ENCODE measurements at places on chromosomes 11 and 22.
A peak's percentile ranks its signal among the peaks of the same experiment; 100 is the strongest.

- DNase-seq, result no peak
These were observed 16.7 kb downstream of the TECTA start for GRCh38 chr11:121117788-121118187.

DNA sequence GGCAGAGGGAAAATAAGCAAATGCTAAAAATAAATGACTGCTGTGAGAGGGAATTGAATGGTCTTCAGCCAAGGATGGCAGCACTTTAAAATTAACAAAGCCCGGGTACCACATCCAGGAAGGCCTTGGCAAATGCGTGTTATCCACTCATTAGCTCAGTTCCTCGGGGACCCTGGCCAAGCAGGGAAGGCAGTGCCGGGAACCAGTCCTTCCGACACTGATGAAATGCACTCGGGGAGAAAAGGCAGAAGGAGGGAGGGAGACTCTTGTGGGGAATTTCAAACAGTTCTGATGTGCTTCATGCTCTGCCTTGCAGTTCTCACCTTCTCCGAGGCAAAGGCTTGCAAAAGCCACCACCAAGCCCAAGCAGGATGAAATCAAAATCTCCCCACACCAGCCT is 38.3 kb downstream of the CLPB start:
- no peak for DNase-seq

GRCh38 chr11:77580712-77581337 is 8.9 kb upstream of the AQP11 start:
- DNase-seq, result no peak

GRCh38 chr11:73632996-73633395 is 13.4 kb upstream of the PLEKHB1 start:
- no peak for DNase-seq

- no peak for DNase-seq
These were observed 78.6 kb upstream of the CLMP start for GRCh38 chr11:123273616-123274015.

DNA sequence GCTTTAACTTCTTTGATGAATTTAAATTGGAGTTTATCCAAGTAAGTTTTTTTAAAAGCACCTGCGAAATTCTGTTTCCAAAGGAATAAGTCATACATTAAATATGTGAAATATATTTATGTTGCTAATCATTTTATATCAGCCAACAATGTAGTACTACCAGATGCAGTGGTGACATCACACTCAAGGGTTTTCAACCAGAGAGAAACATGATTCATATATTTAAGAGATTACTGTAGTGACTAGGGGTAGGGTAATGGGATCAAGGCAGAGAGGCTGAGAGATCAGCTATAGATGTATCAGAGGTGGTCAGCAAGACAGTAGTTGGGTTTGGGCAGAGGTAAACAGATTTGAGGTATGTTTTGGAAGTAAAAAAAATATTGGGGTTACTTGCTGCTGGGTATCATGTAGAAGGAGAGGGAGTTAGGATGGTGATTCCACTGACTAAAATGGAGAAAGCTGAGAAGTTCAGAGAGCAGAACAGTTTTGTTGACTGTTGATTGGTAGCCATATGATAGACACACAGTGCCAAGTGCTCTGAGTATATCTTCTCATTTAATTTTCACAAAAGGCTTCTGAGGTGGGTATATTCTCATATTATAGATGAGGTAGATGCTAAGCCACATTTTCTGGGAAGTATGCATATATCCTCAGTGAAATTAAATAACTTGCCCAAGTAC is 39.4 kb downstream of the CEP57 start:
- no peak for DNase-seq

- DNase-seq, result no peak
These were observed 5.5 kb upstream of the P4HA3 start for GRCh38 chr11:74316772-74317505.

DNA sequence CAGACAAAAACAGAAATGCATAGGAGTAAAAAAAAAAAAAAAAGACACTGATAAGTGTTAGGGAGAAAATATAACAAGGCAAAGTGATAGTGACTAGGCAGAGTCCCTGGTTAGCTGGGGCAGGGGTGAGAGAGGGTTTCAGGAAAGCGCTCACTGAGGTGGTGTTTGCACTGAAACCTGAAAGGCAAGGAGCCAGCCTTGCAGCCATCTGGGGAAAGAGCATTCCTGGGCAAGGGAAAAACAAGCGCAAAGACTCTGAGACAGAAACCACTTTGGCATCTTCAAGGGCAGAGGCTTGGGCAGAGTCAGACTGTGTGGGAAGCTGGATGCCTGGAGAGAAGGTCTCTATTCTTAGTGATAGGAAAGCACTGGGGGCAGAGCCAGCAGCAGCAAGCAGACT is 14.5 kb downstream of the CLMP start:
- no peak for DNase-seq

DNA sequence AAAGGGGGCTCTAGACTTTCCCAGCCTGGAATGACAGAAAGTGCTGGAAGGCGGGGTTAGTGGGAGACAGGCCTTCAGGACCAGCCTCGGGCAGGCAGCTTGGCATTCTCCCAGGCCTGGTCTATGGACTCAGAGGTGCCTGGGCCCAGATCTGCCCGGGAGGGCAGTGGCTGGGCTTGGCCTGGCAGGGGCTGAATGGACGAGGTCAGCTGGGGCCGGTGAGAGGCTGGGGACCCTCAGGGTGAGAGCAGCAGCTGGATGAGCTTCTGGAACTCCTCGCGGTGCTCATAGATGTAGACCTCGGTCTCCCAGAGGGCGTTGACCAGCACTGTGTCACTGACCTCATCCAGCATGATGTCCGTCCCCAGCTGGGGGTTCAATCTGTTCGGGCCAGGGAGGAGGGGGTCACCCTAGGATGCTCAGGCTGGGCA is 1.5 kb upstream of the BAIAP2L2 start:
- no peak for DNase-seq

DNA sequence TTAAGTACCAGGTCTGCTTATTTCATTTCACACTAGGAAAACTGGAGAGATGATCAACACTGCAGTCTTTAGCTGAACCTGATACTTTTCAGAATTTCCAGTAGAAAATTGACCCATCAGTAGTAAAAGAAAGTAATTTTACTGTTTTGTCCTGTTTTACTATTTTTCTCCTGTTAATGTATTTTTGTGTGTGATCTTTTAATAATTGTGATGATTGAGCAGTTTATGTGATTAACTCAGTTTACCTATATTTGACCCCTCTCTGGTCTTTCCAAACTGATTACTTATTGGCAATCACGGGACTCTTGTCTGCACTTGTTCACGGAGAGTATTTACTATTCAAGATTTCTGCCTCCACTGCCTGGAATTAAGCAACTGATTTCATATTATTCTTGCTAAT is 546 bp upstream of the CYP2R1 start:
- no peak for DNase-seq

GRCh38 chr11:35529971-35530495 is 4.6 kb upstream of the PAMR1 start:
- DNase-seq, result peak; percentile 90

DNA sequence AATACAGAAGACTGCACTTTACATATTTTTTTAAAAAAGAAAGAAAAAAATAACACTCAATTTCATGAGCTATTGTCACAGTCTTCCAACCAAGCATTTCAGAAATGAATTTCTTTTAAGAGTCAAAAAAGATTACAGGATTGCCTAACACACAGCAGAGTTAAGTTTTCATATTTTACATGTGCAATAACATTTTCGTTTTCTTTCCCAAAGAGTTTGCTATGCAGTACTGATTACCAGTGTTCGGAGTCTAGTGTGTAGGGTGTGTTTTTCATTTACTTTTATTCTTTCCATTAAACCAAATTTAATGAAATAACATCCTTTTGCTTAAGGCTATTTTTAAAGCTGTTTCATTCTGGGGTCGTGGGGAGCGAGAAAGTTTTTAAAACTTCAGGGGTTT is 53.2 kb downstream of the MN1 start:
- no peak for DNase-seq

DNA sequence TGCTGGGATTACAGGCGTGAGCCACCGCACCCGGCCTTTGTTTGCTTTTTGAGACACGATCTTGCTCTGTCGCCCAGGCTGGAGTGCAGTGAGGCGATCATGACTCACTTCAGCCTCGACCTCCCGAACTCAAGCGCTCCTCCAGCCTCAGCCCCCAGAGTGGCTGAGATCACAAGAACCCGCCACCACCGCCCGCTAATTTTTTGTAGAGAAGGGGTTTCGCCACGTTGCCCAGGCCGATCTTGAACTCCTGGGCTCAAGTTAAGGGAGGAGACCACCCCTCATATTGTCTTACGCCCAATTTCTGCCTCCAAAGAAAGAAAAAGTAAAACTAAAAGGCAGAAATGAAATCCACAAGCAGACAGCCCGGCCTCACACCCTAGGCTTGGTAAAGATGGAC is 1.5 kb upstream of the POLA2 start:
- no peak for DNase-seq

DNA sequence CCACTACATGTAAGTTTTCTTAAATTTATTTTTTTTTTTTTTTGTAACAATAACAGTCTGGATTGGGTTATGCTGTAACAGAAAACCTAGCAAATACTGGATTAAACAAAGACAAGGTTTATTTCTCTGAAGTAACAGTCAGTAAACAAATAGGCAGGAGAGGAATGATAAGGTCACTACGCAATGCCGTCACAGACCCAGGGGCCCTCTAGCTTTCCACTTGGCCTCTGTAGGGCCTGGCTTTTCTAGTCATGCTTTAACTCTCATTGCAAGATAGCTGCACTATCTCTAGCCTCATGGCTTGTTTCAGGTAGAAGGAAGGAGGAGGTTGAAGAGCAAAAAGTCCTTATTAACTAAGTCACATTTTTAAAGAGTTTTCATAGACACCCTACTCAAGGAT is 6.5 kb downstream of the OR10A6 start:
- no peak for DNase-seq

- no peak for DNase-seq
These were observed 89.4 kb downstream of the TMEM135 start for GRCh38 chr11:87127101-87127500.

GRCh38 chr11:129457321-129457720 is 81.7 kb downstream of the BARX2 start:
- no peak for DNase-seq

- DNase-seq, result no peak
These were observed 2.2 kb downstream of the HBG2 start for GRCh38 chr11:5252192-5252918.

DNA sequence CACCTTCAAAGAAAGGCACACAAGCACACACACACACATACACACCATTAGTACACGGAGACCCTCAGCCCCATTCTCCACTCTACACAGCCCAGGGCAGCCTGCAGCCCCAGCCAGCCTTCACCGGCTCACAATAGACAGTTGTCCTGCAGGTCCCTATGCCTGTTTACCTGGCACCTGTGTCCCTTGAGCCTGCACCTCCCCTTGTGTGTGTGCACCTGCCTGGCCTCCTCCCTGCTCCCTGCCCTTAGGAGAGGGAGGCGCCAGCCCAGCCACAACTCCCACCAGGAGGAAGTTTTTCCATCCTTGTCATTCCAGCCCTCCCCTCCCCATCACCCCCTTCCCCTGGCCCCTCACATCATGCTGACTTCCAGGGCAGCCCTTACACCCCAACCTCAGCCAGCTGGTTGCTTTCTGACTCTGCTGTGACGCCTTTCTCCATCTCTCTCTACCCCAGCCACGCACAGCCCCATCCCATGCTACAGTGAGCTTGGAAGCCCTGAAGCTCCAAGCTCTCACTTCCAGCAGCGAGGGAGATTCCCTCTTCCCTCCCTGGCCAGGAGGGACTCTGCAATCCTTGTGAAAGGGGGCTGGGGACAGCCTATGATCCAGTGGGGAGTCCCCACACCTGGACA is 4.4 kb downstream of the AHNAK start:
- DNase-seq, result no peak

- DNase-seq, result peak; percentile 16
These were observed 17.9 kb downstream of the KCNE3 start for GRCh38 chr11:74449369-74449931.

DNA sequence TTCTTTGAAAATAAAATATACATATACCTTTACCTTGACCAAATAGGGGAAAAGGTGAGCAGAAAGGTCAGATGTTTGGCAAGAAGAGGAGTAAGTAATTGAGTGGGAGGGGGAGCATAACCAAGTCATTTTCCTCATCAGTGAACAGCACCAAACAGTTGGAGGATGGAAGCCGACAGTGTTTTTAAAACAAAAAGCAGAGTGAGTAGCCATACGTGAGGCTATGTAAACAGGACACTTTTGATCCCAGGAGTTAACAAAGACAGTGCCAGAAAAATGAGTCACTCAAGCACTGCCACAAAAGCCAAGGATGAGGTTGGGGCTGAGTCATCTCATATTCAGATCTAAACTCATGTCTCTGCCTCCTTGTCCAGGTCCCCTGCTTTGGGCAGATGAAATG is 734.7 kb downstream of the KCNA4 start:
- peak; percentile 73 for DNase-seq

DNA sequence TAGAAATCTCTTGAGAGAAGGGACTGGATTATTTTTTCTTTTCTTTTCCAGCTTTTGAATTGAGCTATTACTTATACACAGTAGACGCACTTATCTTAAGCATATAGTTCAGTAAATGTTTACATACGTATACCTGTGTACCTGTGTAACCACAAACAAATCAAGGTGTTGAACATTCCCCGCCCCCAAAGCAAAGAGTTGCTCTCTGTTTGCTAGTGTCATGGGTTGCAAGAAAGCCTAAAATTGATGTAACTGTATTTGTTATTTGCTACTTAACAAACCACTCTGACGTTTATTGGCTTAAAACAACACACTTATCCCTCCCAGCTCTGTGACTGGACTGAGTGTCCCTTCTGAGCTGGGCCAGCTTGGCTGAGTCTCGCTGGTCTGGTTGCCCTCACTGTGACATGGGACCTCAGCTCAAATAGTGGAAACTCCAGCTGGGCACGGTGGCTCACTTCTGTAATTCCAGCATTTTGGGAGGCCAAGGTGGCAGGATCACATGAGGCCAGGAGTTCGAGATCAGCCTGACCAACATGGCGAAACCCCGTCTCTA is 25.4 kb upstream of the CABP2 start:
- DNase-seq, result no peak

DNA sequence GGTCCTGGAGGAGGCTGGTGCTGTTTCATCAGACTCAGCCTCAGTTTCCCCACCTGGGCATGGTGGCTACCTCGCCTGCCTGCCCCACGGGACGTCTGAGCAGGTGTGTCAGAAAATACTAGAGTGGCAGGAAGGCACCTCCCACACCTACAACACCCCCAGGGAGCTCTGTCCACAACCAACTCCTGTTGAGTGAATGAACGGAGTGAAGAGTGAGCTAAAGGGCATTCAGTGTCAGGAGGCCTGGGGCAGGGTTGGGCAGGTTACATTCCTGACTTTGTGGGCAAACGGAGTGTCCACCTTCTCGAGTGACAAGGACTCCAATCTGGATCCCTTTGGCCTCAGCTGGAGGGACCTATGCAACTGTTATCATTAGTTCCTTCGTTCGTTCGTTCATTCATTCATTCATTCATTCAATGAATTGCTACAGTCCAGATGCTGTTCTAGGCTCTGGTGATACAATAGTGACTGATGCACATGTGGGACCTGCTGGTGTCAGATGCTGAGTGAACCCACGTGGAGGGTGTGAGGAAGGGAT is 195.2 kb downstream of the CTTN start:
- no peak for DNase-seq

GRCh38 chr22:31044262-31044861 is 36.8 kb upstream of the SMTN start:
- no peak for DNase-seq

DNA sequence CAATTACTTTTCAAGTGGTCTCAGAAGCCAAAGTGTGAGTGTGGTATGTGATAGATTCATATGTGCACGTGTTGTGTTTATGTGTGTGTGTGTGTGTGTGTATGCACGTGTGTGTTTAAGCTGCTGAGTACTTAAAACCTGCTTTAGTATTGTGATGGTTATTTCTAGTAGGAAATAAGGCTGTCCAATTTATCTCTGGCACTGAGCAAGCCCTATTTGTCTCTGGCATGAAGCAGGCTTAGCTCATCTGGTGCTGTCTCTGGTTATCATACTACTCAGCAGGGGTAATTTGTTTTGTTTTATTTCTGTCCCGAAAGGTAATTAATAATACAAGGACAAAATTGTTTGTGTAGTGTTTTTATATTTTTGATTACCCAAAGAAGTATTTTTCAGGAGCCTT is 333.7 kb downstream of the FAT3 start:
- no peak for DNase-seq
